ENCODE measurements at places on chromosomes 4 and X.

GRCh38 chrX:109614951-109615350 is 10.0 kb downstream of the KCNE5 start:
- no peak for DNase-seq

- DNase-seq = no peak
Observed at GRCh38 chr4:60934566-60935295, 265.4 kb upstream of the ADGRL3 start.

- no peak for DNase-seq
Observed at GRCh38 chrX:68185161-68185560, 248.1 kb downstream of the OPHN1 start.

DNA sequence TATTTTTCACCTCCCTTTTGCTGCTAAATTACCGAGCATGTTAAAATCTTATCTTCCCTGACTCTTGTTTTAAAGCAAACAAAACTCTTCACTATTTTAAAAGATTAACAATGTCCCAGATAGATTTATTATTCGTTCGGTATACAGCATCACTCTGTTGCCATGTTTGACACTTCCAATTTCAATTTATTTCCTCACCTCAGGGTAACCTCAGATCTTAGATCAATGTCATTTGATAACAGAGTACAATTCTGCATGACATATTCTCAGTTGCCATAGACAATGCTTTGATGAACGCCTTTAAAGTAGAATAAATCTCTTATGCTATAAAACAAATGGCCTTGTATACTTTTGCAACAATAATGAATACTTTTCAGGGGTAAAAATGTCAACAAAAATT is 1078.1 kb upstream of the IGFBP7 start:
- DNase-seq = no peak

- DNase-seq = no peak
Observed at GRCh38 chr4:114495471-114495928, 103.1 kb upstream of the UGT8 start.

GRCh38 chr4:86848136-86848535 is 1.0 kb downstream of the SLC10A6 start:
- no peak for DNase-seq

DNA sequence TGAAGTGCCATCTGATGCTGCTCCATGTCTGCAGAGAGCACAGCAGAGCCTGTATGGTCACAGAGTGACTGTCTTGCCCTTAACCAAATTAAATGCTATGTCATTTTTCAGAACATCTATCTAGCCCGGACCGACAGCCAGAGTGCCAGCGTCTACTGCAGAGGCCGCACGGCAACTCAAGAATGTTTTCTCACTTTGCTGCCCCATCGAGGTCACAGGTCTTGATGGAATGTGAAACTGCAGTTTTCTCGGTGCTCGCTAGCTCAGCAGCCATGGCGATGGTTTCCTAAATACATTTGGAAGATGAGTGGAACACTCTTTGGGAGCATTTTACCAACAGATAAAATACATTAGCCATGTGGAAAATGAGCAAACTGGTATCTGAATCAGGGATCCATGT is 125.7 kb downstream of the ENPP6 start:
- DNase-seq = no peak

DNA sequence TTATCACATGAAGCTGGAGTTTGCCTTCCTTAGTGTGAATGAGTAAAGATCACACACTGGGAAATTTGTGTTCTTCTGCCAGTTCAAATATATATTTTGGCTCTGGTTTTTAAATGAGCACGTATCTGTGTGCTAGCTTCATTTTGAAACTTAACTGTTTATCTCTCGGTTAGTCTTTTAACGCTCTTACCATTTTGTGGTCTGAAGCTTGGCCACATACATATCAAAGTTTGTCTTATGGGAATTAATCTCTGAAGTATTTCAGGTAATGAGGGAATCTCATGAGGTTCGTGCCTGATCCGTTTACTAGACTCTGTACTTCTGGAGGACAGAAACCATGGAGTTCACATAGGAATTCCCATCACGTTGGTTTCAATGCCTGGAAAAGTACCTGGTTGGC is 13.8 kb downstream of the ATP10D start:
- no peak for DNase-seq

DNA sequence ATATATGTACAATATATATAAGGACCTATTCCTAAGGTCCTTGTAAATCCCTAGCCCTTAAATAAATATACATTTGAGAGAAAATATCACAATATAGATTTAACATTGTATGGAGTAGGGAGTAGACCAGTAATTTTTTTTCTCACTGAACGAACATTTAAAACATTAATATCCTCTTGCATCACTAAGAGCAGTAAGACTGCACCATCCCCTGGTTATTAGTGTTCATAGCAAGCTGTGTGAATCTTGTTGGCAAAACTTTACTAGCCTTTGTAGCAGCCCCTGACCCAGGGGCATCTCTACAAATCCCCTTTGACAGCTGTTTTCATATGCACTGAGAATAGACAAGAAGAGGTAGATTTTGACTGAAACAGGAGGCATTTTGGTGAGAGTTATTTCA is 146.5 kb downstream of the IL1RAPL2 start:
- no peak for DNase-seq
